ENCODE measurements at places on chromosomes 5 and 9. TPM values are rescaled to one million over a fixed set of nuclear protein-coding genes. Genes with fewer than 3 reads are reported as not detected.

- no peak for DNase-seq
- no peak overlapping the region for H3K4me3 ChIP-seq
- peaks cover 100% of the 10 kb centered on the region for H3K4me1 ChIP-seq
Observed at GRCh38 chr9:131733541-131734061, 6.3 kb downstream of the RAPGEF1 start.

- H3K4me3 ChIP-seq: no peak overlapping the region
- DNase-seq: no peak
- no peaks in the 10 kb centered on the region for H3K36me3 ChIP-seq
- no peak overlapping the region for H3K27ac ChIP-seq
Observed at GRCh38 chr5:119291877-119292276, 63.9 kb upstream of the TNFAIP8 start.

DNA sequence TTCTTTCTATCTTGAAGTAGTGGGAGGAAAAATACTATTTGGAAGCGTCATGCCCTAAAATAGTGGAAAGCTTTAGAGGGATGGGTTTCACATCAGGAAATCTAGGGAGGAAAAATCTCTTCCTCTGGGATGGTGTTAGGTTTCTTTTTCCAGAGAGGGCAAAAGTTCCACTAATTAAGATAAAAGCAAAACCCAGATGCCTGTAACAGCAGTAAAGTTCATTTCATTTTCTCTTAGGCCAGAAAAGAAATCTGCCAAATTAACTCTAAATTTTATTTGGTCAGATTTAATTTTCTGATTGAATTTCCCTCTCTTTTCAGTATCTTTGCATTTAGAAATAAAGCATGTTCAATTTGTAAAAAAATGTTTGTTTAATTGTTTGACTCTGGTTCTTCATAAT, 88.8 kb downstream of the LURAP1L start:
- no peak overlapping the region for H3K4me3 ChIP-seq
- no peak overlapping the region for H3K27ac ChIP-seq
- no peak for DNase-seq
- no peaks in the 10 kb centered on the region for H3K36me3 ChIP-seq
- peaks cover 7% of the 10 kb centered on the region for H3K4me1 ChIP-seq

- H3K36me3 ChIP-seq: no peaks in the 10 kb centered on the region
- H3K27ac ChIP-seq: no peak overlapping the region
- peaks cover 13% of the 10 kb centered on the region for H3K4me1 ChIP-seq
- no peaks in the 10 kb centered on the region for H3K27me3 ChIP-seq
- no peak overlapping the region for H3K4me3 ChIP-seq
- no peak for DNase-seq
Observed at GRCh38 chr9:5593904-5594303, 35.0 kb upstream of the RIC1 start.

DNA sequence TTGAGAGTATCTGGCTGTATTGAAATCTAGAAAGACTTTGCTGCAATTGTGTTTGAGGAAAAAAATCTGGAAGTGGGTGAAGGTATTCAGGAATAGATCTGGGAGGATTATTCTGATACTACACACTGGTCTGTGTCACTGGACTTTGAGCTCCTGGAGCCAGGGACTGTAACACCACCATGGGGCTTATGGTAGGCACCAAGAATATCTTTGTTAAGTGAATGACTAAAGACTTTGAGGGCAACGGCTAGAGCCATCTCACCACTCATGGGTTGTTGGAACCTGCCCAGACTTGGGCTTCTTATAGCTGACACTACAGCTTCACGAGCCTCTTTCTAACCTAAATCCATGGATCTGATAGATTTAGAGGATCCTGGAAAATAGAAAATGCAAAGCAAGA, 10.2 kb downstream of the NFX1 start:
- H3K27ac ChIP-seq: peak overlapping the region; percentile 28
- no peak for DNase-seq
- H3K36me3 ChIP-seq: peaks cover 94% of the 10 kb centered on the region
- H3K27me3 ChIP-seq: no peaks in the 10 kb centered on the region
- H3K4me1 ChIP-seq: peaks cover 64% of the 10 kb centered on the region
- H3K4me3 ChIP-seq: no peak overlapping the region

- no peak overlapping the region for H3K27ac ChIP-seq
- no peaks in the 10 kb centered on the region for H3K4me1 ChIP-seq
- H3K27me3 ChIP-seq: no peaks in the 10 kb centered on the region
- no peaks in the 10 kb centered on the region for H3K36me3 ChIP-seq
Observed at GRCh38 chr5:164597293-164597900, 1092.0 kb downstream of the MAT2B start.

- no peak overlapping the region for H3K27ac ChIP-seq
- H3K4me1 ChIP-seq: peaks cover 32% of the 10 kb centered on the region
- H3K27me3 ChIP-seq: no peaks in the 10 kb centered on the region
- H3K4me3 ChIP-seq: no peak overlapping the region
- DNase-seq: no peak
Observed at GRCh38 chr5:131389869-131390265, 126.0 kb downstream of the CDC42SE2 start.

GRCh38 chr5:140168371-140168770, 6.6 kb upstream of the CYSTM1 start:
- no peaks in the 10 kb centered on the region for H3K27me3 ChIP-seq
- DNase-seq: no peak
- no peak overlapping the region for H3K4me3 ChIP-seq
- no peak overlapping the region for H3K27ac ChIP-seq

GRCh38 chr5:134435560-134435959, 23.9 kb upstream of the CDKN2AIPNL start:
- no peak overlapping the region for H3K27ac ChIP-seq
- H3K4me3 ChIP-seq: no peak overlapping the region
- no peaks in the 10 kb centered on the region for H3K36me3 ChIP-seq

GRCh38 chr9:38039907-38040682, 28.9 kb downstream of the SHB start:
- peak overlapping the region; percentile 79 for H3K27ac ChIP-seq
- H3K4me3 ChIP-seq: no peak overlapping the region
- no peaks in the 10 kb centered on the region for H3K27me3 ChIP-seq
- DNase-seq: no peak

- H3K4me3 ChIP-seq: no peak overlapping the region
- no peak for DNase-seq
- H3K27me3 ChIP-seq: no peaks in the 10 kb centered on the region
- H3K27ac ChIP-seq: no peak overlapping the region
- peaks cover 44% of the 10 kb centered on the region for H3K4me1 ChIP-seq
- H3K36me3 ChIP-seq: peaks cover 5% of the 10 kb centered on the region
Observed at GRCh38 chr5:52867809-52868208, 80.1 kb downstream of the ITGA1 start.

DNA sequence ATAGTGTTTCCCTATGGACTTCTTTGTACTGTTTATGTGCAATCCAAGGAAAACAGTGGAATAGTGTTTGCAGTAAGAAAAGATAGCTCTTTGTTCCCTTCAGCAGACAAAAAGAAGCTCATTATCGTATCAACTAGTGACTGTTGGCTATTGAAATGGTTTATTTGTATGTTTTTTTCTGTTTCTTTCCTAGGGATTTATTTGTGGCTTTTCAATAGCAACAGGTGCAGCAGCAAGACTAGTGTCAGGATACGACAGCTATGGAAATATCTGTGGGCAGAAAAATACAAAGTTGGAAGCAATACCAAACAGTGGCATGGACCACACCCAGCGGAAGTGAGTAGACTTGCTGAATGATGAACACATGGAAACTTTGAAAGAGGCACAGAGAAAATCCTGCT, 65.1 kb downstream of the SLC44A1 start:
- no peak for DNase-seq
- no peaks in the 10 kb centered on the region for H3K27me3 ChIP-seq

DNA sequence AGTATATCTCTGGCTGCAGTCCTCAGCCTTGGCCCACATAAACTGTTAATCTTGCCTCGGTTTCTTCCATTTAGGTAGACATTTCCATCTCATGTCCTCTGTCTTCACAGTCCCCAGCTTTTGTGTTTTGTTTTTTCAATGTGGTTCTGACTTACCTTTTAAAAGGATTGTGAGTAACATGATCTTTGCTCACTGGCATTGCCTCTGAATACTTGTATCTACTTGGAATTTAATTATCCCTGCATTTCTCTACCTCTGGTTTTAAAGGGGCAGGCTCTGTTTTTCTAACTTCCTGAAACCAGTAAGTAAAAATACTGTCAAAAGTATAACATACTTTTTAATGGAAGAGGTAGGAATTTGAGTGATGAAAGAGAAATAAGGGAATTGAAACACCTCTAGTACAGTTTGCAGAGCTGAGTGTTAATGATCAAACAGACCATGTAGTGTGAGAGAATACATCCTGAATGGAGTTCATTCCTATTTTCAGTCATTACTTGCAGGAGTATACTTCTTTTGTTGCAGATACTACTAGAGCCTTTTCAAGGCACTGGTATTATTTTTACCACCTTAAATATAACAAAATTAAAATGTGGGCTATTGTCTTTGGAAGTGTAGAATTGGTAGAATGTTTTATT, 62.6 kb downstream of the MTREX start:
- H3K4me1 ChIP-seq: no peaks in the 10 kb centered on the region
- H3K27ac ChIP-seq: no peak overlapping the region
- H3K4me3 ChIP-seq: no peak overlapping the region
- H3K36me3 ChIP-seq: peaks cover 74% of the 10 kb centered on the region

DNA sequence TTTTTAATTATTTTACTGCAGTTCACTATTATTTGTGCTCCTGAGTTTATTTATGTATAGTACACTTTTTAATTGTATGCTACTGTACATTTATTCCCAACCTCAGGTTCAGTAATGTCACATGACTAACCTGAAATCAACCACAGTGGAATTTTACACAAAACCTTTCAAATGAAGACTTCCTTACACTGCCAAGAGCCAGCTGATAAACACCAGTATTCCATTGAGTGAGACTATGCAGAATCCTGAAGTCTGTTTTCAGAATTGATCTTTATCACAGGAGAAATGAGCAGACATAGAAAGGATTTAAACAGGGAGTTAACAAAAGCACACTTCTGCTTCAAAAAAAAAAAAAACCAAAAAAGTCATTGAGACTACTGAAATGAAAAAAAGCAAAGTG, 219.5 kb downstream of the PRR16 start:
- DNase-seq: no peak
- H3K36me3 ChIP-seq: peaks cover 5% of the 10 kb centered on the region
- H3K27me3 ChIP-seq: no peaks in the 10 kb centered on the region
- no peaks in the 10 kb centered on the region for H3K4me1 ChIP-seq

- H3K27ac ChIP-seq: no peak overlapping the region
- no peak overlapping the region for H3K4me3 ChIP-seq
- H3K36me3 ChIP-seq: no peaks in the 10 kb centered on the region
- no peak for DNase-seq
Observed at GRCh38 chr5:76528547-76529331, 94.5 kb downstream of the F2RL2 start.

- DNase-seq: no peak
- no peaks in the 10 kb centered on the region for H3K4me1 ChIP-seq
- H3K27ac ChIP-seq: no peak overlapping the region
- H3K4me3 ChIP-seq: no peak overlapping the region
- H3K27me3 ChIP-seq: no peaks in the 10 kb centered on the region
- H3K36me3 ChIP-seq: no peaks in the 10 kb centered on the region
Observed at GRCh38 chr5:28408186-28408585, 1369.8 kb upstream of the CDH9 start.

DNA sequence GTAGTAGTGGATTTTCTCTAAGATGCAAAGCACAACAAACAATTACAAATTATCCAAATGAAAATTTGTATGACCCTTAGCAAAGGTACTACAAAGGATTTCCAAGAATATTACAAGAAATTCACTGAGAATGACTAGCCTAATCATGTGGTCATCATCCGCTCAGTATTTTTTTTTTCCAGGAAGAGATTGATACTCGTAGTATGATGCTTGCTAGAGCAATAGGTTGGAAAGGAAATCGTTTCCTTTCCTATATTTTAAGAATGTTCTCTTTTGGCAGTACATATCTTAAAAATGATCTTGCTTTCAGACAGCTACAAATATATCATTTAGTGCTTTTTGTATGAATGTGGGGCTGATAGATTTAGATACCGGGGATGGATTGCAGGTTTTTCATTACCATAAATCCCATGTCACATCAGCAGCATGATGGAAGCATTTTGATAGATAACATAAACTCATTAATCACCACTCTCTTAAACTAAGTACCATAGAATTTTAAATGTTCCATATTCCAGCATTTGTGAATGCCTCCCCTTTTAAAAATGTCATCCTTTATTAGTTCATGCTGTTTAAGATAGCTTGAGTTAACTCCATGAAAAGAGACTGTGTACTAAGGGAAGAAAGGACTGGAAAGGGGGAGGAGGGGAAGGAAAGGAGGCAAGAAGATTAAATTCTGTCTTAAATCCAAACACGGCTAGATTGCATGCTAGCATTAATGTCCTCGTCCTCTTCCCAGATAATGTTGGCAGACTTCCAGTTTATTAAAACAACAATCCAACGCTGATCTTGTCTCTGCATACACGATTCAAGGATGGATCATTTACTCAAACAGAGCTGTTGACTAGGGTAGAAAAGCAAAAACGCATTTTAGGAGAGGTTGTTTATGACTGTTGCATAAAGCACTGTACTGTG, 311.7 kb upstream of the ZNF608 start:
- peaks cover 22% of the 10 kb centered on the region for H3K4me1 ChIP-seq
- H3K36me3 ChIP-seq: no peaks in the 10 kb centered on the region
- H3K27me3 ChIP-seq: no peaks in the 10 kb centered on the region
- no peak overlapping the region for H3K4me3 ChIP-seq
- DNase-seq: no peak

DNA sequence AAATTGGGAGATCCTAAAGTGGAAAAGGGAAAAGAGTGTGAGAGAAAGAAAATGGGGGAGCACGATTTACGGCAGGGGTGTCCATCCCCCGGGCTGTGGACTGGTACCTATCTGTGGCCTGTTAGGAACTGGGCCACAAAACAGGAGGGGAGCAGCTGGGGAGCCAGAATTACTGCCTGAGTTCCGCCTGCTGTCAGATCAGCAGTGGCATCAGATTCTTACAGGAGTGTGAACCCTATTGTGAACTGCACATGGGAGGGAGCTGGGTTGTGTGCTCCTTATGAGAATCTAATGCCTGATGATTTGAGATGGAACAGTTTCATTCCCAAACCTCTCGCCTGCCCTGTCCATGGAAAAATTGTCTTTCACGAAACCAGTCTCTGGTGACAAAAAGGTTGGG, 108.3 kb upstream of the ADAMTSL1 start:
- no peaks in the 10 kb centered on the region for H3K27me3 ChIP-seq
- peaks cover 25% of the 10 kb centered on the region for H3K4me1 ChIP-seq
- no peak overlapping the region for H3K4me3 ChIP-seq
- DNase-seq: no peak
- no peaks in the 10 kb centered on the region for H3K36me3 ChIP-seq

GRCh38 chr5:39505363-39505762, 80.6 kb upstream of the DAB2 start:
- H3K4me1 ChIP-seq: peaks cover 17% of the 10 kb centered on the region
- peak overlapping the region; percentile 30 for H3K27ac ChIP-seq
- no peak overlapping the region for H3K4me3 ChIP-seq
- no peaks in the 10 kb centered on the region for H3K36me3 ChIP-seq
- no peak for DNase-seq

- H3K27me3 ChIP-seq: no peaks in the 10 kb centered on the region
- H3K27ac ChIP-seq: no peak overlapping the region
- peaks cover 63% of the 10 kb centered on the region for H3K4me1 ChIP-seq
Observed at GRCh38 chr5:102815540-102816332, 60.6 kb downstream of the PAM start.

Gene PCDHB7
- 0.55 TPM for total RNA-seq

Gene CXCL14
- total RNA-seq: 0.49 TPM

Gene PSIP1
- 22.5 TPM for total RNA-seq

Gene CYSRT1
- total RNA-seq: 0.27 TPM

Gene SEMA6A
- total RNA-seq: 6.3 TPM

Gene FOXI1
- not detected for total RNA-seq

Gene SV2C
- total RNA-seq: 0.44 TPM

Gene C5orf34
- 0.22 TPM for total RNA-seq

All from left ventricle myocardium inferior (tissue), 1 donor.